ENCODE measurements at places on chromosomes 5 and 9.

DNA sequence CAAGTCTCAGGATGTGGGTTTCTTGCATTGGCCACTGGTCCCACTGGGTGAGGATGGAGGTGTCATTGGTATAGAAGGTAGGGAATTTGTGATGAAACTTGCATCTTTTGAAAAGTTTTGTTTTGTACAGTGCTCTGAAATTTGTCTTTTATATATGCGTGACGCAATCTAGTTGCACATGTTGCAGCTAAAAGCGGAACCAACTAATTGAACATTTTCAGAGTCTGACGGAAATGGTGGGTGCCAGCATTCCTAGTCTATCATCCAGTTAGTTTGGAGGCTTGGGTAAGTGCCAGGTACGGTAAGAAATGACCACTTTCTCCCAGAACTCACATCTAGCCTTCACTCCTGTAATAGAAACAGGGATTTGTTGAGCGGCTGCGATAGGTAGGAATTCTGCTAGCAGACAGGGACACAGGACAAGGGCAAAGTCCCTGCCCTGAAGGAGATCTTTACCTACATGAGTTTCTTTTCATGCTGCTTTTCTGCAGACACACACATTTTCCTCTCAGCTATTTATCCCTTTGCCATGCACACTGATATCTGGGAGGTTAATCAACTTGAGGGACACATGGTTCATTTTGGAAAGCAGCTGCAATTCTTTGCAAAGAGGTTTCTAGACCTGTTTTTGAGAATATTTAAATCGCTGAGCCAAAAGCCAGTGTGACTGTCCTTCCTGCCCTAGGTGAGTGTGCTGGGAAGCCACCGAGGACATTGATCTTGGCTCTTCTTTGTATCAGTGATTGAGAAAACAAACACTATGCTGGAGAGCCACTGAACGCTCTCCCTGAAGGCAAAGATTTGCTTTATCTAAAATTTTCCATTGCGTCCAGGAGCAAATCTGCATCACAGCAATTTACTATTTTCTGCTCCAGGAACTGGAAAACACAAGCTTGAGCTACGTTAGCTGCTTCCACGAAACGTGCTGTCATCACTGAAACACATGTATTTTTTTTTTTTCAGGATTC, 89.7 kb downstream of the DAP start:
- no peak for DNase-seq

GRCh38 chr9:121299467-121300282, 31.7 kb downstream of the GSN start:
- DNase-seq = no peak

DNA sequence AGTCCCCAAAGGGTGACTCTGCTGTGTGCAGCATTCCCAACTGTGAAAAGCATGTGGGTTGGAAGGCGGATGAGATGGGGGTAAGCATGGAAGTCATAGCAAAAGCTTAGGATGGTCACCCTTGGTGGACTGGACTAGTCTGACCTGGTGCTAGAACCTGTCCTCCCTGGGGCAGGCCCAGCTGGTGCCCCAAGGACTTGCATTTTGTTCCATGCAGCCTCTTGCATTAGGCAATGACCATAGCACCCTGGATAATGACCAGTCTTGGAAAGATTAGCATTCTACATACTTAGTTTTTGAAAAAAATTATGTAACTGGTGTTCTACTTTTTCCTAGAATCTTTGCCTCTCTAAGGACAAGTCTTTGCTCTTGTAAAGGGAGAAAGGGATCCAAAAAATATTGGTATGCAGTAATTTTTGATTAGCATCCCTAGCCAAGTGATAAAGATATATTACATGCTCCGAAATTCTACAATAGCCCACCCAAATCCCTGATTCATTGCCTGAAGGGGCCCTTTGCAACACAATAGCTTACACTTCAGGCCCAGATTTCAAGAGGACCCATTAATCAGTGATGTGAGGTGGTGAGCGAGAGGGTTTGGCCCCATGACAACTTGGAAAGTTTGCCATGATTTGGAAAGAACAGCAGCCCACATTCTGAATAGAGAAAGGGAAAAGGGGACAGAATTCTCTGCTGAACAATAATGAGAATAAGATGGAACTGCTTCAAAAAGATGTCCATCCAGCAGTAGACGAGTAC, 93.3 kb upstream of the CD180 start:
- DNase-seq = no peak

- DNase-seq = no peak
Measured at GRCh38 chr9:1619915-1620710, 395.0 kb upstream of the SMARCA2 start.

GRCh38 chr5:150636391-150637244, 3.8 kb upstream of the SYNPO start:
- DNase-seq = no peak

GRCh38 chr9:113376634-113377567, at the start of gene HDHD3:
Gene HDHD3, minus strand, starts transcription at chr9:113376986. Its CDS starts 2,632 bp downstream, at chr9:113374354.
- DNase-seq = peak; percentile 89

DNA sequence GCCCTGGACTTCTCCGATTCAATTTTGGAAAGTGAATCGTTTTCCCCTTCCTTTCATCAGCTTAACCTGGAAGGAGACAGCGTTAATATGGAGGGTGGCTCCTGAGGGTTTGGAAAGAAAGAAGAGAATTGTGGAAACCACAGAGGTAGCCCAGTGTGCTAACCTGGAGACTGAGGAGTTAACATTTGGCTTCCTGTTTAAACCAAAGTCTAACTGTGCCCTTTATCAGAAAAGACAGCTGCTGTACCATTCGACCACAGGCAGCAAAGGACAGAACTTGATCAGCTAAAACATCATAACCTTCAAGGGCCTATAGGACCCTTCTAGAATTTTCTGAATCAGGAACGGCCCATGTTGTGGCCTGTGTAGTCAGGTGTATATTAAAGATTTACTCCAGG, 735 bp downstream of the IDNK start:
- peak; percentile 31 for DNase-seq

DNA sequence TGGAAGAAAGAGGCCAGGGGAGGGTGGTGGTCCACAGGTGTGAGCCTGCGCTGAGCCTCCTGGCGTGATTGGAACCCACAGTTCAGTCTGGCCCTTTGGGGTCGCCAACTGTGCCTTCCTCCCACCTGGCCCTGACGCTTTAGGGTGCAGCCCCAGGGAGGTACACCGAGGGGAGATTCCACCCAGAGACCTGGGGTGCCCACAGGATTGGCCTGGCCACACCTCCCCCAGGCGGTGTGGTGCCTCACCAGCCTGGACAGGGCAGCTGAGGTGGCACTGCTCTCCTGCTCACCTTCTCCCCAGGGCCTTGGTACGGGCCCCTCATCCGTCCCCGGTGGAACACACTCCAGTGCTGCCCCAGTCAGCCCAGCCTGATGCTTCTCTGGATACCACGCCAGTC, 1.0 kb upstream of the CLIC3 start:
- DNase-seq = no peak

- DNase-seq = peak; percentile 32
Measured at GRCh38 chr5:157046041-157046440, 12.9 kb downstream of the HAVCR1 start.

GRCh38 chr9:134712926-134713325, 71.3 kb downstream of the COL5A1 start:
- DNase-seq = no peak

- no peak for DNase-seq
Measured at GRCh38 chr5:157993201-157993600, 134.3 kb upstream of the CLINT1 start.

DNA sequence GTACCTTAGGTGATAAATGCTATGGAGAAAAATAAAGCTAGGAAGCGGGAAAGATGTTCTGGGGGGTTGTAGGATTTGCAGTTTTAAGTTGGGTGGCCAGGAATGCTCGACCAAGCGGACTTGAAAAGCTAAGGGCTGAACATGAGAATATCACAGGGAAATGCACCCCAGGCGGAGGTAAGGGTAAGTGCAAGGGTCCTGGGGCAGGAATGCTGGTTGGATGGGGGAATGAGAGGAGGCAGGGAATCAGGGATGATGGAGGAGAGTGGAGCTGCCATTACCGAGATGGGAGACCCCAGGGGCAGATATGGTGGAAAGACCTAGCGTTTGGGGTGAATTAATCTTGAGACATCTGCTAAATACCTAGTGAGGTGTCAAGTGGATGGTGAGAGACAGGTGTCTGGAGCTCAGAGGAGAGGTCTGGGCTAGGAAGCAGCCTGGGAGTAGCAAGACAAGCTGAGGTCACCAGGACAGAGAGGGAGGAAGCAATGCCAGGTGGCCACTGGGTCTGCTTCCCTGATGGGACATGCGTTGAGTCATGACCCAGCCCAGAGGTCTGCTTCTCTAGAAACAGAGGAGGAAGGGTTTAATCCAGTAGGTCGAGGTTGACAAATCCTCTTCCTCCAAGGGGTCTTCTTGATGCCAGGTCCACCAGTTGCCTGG, 77.7 kb upstream of the ASS1 start:
- DNase-seq = no peak

DNA sequence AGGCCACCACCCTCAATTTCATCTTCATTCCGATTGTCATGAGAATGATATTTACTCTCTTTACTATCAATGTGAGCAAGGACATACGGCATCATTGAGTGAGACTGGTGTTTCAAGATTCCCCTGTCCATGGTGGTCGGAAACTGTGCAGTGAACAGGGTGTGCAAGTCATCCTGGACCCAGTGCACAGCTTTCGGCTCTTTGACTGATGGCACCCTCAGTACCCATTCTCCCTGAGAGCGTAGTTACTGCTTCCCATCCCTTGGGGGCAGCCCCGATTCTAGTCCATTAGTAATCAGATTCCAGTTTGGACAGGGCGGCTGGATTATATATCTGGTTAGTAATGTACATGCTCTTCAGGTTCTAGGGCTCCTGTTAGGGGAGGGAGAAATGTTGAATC, 61.7 kb upstream of the SUB1 start:
- no peak for DNase-seq

DNA sequence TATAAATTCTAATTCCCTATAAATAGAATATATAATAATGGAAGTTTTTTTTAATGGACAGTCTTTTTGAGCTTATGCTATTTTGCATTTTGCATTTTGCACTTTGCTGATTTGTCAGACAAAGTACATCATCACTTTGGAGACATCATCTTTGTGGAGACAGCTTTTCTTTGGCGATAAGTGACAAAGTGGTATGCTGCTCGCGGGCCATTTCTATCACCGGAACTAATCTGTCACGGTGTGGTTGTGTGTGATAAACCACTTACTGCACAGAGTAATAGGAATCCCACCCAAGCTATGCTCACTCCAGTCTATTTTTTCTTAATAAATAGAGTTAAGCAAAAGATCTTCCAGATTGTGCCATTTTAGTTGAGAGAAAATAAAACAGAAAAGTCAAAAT, 133.1 kb downstream of the MACIR start:
- no peak for DNase-seq

DNA sequence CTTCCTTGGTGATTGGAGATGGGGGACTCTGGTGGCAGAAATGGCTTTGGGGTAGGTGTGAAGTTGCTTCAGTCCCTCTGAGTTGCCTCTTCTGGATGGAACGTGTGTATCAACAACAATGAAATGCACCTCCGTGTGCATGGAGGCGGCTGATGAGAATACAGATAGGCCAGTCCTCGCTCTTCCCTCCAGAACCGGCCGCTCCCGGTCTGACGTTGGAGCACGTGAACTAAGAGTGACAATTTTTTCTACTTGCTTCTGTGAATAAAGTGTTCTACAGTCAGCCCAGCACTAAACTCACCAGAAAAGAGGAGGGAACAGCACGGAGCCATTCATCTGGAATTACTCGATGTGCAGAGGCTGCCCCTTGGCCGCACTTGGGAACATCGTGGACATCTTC, 90.7 kb downstream of the ANKRD33B start:
- DNase-seq = no peak

GRCh38 chr5:99441235-99441634, 512.4 kb upstream of the CHD1 start:
- DNase-seq = no peak

- DNase-seq = no peak
Measured at GRCh38 chr9:131254626-131255025, 21.7 kb downstream of the FAM78A start.

- no peak for DNase-seq
Measured at GRCh38 chr5:31890046-31890445, 251.1 kb downstream of the PDZD2 start.

DNA sequence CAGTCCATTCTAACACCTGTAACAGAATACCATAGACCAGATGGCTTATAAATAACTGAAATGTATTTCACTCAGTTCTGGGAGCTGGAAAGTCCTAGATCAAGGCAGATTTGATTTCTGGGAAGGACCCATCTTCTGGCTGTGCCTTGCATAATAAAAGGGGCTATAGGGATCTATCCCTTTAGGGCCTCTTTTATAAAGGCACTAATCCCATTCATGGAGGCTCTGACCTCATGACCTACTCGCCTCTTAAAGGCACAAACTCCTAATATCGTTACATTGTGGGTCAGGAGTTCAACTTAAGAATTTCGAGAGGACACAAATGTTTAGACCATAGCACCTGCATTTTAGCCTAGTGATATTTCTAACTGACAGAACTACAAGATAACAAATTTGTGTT, 619.0 kb downstream of the CDH18 start:
- DNase-seq = no peak

GRCh38 chr5:8012131-8012977, 143.4 kb downstream of the MTRR start:
- DNase-seq = no peak

GRCh38 chr9:109450346-109450745, 47.8 kb downstream of the PTPN3 start:
- DNase-seq = no peak

- no peak for DNase-seq
Measured at GRCh38 chr5:173974688-173975239, 14.2 kb upstream of the C5orf47 start.

DNA sequence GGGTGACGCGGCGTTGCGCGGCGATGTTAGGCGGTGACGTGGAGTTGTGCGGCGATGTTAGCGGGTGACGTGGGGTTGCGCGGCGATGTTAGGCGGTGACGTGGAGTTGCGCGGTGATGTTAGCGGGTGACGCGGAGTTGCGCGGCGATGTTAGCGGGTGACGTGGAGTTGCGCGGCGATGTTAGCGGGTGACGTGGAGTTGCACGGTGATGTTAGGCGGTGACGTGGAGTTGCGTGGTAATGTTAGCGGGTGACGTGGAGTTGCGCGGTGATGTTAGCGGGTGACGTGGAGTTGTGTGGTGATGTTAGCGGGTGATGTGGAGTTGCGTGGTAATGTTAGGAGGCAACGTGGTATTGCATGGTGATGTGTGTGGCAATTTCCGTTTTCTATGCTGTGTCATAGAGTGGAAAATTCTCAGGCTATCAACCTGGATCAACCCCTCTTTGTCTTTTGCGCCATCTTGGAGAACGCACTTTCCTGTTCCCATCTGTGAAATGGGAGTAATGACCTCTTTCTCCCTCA, 76.0 kb downstream of the ANKRD33B start:
- DNase-seq = no peak

DNA sequence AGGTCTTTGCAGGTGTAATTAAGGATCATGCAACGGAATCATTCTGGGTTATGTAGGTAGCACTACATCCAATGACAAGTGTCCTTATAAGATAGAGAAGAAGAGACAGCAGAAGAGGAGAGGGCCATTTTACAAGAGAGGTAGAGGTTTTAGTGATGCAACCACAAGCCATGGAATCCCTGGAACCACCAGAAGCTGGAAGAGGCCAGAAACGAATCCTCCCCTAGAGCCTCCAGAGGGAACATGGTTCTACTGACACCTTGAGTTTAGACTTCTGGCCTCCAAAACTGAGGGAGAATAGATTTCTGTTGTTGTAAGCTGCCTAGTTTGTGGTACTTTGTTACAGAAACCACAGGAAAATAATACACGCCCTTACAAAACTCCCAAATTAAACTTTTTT, 3.5 kb downstream of the FYB1 start:
- no peak for DNase-seq

Measured in activated CD4-positive, alpha-beta T cell treated with anti-CD3 and anti-CD28 coated beads, Interleukin-10, Interleukin-2, amounts not matched to agents 100 ng/mL and 50 ng/mL, durations not matched to agents 16 hours and 8 hours (primary cell).